KBM-7 (cell line): ENCODE measurements at places on chromosomes 2 and 18.

GRCh38 chr2:222239945-222240675, 58.7 kb downstream of the PAX3 start:
- no peak for DNase-seq

DNA sequence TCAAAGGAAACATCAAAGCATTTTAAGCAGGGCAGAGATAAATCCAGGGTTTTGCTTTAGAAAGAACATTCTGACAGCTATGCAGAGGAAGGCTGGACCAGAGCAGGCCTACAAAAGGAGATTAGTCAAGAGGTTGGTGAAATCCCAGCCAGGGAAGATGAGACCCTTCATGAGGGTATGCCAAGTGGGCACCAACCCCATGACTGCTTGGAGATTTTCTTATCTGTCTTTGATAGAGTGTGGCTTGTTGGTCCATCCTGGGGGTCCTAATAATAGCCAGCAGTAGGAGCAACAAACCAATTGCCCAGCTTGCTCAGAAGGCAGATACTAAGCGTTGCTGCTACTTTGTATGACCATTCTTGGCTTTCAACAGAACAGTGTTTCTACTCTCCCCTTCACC, 895.4 kb downstream of the EPHA4 start:
- no peak for DNase-seq

- DNase-seq: no peak
Observed at GRCh38 chr2:207330912-207331311, 165.2 kb upstream of the KLF7 start.

- no peak for DNase-seq
Observed at GRCh38 chr2:13474538-13474937, 757.8 kb downstream of the TRIB2 start.

GRCh38 chr2:152292991-152293390, 42.0 kb upstream of the FMNL2 start:
- no peak for DNase-seq

GRCh38 chr2:148990968-148991367, 47.5 kb upstream of the LYPD6B start:
- DNase-seq: no peak

DNA sequence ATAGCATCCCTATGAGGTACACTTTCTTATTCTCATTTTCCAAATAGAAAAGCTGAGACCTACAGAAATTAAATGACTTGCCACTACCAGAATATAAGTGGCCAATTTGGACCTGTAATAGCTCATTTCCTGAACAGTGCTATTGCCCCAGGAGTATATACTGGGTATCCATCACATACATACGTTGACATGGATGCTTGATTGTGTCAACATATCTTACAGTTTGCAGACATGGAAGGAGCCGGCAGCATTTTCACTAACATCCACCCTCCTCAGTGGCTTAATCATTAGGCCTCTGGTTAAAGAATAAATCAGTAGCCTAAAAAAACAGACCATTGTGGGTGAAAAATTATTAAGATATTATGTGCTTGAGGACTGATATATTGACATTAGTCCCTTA, 829.3 kb downstream of the LRP1B start:
- no peak for DNase-seq

GRCh38 chr2:120982598-120982997, 246.9 kb downstream of the GLI2 start:
- no peak for DNase-seq

DNA sequence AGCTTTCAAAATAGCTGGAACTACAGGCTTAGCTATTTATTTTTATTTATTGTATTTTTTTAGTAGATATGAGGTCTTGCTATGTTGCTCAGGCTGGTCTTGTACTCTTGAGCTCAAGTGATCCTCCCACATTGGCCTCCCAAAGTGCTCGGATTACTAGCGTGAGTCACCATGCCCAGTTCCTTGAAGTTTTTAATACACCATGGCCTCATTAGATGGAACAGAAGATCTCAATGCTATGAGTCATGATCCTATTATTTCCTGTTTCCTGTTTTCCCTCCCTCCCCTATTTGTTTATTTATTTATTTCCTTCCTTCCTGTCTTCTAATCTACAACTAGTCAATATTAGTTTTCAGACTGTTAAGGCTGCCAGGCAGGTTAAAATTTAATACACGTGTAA, 309.0 kb downstream of the CMPK2 start:
- DNase-seq: no peak
